NCI-H774 (cell line): ENCODE measurements at places on chromosomes 1 and 21.

DNA sequence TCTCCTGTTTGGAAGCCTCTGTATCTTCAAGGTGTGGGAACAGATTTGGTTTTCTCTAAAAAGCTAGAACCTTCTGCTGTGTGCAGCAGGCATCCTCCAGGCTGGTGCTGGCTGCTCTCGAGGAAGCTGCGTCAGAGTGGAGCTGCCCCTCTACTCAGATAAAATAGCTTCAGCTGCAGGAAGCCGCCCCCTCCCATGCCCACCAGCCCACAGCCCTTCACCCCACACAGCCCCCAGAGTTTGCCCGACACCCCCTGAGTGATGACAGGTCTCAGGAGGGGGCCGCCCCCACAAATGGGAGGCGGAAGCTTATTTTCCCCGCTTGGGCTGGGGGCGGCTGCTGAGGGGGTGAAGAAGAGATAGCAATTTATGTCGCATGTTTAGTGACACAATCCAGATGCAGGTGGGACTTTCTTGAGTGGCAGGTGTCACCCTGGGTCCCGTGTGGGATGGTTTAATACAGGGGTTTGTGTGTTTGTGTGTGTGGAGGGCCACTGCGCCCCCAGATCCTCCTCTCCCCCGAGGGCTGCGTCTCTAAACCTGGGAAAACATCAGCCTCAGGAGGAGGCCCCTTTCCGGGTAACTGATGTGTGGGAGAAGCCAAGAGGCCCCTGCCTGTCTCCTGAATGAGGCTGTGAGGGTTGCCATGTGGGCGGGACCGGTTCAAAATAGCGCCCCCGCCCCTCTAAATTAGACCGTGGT is 55.4 kb downstream of the STUM start:
- DNase-seq, result no peak

DNA sequence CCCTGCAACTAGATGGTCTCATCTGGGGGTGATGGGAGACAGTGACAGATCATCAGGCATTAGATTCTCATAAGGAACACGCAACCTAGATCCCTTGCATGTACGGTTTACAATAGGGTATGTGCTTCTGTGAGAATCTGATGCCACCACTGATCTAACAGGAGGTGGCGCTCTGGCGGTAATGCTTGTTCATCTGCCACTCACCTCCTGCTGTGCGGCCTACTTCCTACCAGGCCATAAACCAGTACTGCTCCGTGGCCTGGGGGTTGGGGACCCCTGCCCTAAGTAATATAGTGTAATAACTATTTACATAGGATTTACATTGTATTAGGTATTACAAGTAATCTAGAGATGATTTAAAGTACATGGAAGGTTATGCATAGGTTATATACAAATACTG is 134.9 kb downstream of the CLEC20A start:
- no peak for DNase-seq

- DNase-seq, result peak; percentile 33
Measured at GRCh38 chr1:229258031-229258756, 12.7 kb upstream of the RAB4A start.

DNA sequence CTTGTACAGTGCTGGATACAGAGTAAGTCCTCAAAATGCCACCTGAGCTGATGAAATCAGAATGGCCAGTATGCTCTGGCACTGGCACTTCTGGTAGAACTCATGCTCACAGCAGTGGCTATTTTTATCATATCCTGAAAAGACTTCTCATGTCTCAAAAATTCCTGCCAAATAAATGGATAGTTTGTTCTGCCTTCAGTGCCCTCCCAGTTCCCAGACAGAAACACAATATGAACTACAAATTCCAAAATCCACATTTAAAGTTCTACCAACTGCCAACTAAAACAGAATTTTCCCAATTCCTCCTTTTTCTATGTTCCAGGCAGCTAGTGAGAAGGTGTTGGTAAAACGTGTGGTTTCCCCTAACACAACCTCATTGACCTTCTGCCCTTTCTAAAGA is 51.4 kb upstream of the RGS1 start:
- DNase-seq, result no peak

- no peak for DNase-seq
Measured at GRCh38 chr1:39590546-39590945, 14.0 kb upstream of the PABPC4 start.

DNA sequence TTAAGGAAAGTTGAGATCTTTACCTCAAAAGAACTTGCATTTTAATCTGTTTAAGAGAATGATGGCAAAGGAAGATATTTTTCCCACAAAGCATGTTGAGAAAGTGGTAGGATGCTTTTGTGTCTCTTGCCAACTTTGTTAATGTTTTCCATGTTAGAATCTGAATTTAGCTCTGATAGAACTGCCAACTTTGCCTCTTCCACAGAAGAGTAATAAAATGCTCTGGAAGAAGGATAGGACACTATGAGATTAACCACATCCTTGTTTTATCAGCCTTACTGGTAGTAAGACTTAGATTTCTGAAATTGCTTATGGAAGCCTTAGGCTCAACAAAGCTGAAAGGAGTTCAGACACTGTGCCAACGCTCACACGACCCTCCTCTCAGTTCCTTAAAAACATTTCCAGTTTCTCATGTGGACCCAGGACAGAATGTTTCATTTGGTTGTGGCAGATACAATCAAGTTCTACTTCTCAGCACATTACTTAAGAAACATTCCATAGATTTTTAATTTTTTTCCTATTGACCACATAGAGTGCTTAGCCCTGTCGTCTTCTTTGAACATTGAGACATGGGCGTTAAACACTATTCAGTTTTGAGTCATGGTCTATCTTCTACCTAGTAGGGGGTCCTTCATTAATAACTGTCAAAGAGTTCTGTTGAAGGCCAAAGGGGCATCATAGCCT is 59.0 kb downstream of the MTR start:
- DNase-seq, result no peak

DNA sequence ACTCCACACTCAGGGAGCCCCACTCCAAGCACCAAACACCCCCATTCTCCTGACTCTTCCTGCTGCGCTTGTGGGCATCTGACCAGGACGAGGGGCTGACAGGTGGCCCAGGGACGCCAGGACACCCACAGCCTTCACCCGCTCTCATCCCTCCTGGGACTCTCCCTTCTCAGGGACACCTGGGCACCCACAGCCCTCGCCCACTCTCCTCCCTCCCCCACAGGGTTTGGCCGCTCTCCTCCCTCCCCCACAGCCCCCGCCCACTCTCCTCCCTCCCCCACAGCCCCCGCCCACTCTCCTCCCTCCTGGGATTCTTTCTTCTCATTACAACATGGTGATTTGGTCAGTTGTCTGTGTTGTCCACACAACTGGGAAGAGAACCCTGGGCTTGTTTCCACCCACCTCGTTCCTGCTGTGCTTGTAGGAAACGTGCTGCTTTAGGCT is 43.4 kb downstream of the PRDM15 start:
- no peak for DNase-seq

DNA sequence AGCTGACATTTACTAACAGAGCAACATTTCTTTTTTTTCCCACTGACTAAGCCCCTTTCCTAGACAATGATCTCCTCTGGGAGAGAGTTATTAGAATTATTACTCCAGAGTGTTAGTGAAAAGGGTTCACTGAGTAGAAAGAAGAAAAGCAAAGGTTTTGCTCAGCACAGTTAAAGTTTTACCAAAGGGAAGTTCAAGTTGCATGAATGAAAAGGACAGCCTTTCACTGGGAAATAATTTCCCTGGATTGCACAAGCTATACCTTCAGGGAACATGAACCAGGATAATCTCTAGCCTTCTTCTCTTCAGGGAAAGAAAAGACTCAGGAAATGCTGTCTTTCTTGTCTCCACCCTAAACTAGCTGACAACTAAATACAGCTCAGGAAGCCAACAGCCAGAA is 71.4 kb upstream of the ESRRG start:
- no peak for DNase-seq

- DNase-seq, result no peak
Measured at GRCh38 chr1:196856053-196856452, 31.8 kb upstream of the CFHR4 start.
